Left forelimb (tissue), 1 donor: ENCODE measurements at places on chromosomes 5 and 9.

GRCh38 chr9:114053246-114054005 lies 24.7 kb downstream of the AMBP start:
- peak; percentile 53 for DNase-seq

DNA sequence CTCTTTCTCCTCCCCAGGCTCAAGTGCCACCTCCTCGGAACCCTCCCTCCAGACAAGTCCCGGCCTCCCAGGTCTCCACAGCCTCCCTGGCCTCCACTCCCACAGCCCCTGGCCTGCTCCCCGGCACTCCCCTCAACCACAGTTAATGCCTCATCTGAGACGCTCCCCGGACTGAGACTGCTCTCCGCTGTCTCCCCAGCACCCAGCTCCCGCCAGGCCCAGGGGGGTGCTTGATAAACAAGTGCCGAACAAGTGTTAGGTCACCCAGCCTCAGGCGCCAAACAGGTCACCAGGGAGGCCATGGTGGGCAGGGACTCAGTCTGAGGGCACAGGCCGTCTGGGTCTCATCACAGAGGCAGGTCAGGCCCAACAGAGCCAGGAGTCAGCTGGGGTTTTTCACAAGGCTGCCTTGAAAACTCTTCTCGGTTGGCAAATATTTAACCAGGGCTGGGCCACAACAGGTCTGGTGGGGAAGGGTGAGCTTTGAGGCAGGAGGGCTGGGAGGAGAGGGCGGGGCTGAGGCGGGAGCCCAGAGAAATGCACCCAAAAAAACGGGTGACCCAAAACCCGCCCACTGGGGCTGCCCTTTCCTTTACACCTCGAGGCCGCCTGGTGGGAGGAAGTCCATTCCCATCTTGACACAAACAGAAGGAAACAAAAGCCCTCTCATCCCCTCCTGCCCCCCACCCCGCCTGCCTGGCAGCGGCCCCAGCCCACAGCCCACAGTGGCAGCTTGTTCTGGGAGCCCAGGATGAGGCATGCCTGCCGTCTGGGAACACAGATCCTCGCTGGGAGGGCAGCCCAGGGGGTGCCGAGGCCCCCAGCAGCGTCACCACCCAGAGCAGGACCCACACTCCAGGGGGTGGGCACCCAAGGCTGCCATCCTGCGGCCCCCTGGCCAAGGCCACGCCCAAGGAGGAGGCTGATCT lies 66.6 kb upstream of the STXBP1 start:
- no peak for DNase-seq

- no peak for DNase-seq
These were observed 127.5 kb upstream of the CCNG1 start for GRCh38 chr5:163309914-163310313.

DNA sequence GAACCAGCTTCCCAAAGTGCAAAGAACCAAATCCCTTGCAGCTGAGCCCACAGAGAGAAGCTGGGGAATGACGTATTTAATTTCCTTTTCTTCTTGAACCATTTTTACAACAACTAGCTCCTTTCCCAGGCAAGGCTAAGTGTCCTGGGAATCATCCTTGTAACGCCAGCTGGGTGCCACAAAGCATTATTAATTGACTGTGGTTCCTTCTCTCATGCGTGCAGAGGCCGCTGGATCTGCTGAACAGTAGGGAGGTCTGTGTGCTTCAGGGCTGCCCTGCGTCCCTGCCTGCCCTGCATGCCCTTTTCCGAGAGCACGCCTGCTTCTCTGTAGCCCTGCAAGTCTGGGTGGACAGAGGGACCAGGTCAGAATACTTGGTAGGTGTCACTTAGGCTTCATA lies 124.1 kb upstream of the OTULINL start:
- DNase-seq, result no peak
